ENCODE measurements at places on chromosomes 4 and X.

GRCh38 chrX:8731559-8732395, at the start of gene ANOS1:
Gene ANOS1, minus strand, starts transcription at chrX:8732137. Its CDS starts 101 bp downstream, at chrX:8732036.
- DNase-seq = peak; percentile 47

- DNase-seq = no peak
Observed at GRCh38 chr4:174365018-174365587, 81.4 kb downstream of the CEP44 start.

DNA sequence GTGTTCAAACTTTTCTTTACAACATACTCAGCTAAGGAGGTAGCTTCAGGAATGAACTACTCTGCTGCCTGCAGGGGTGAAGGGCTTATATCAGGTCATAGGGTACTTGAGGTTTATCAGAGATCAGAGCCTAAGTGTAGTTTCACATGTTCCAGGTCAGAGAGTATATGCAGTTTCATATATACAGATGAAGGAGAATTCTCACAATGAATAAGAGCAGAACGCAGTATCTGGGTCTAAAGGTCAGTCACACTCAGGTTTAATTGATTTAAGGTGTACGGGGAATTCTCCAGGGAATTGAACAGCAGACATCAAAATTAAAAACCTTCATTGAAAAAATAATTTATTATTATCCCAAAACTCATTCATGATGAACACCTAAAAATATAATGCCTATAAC, 700.6 kb downstream of the TECRL start:
- DNase-seq = no peak

DNA sequence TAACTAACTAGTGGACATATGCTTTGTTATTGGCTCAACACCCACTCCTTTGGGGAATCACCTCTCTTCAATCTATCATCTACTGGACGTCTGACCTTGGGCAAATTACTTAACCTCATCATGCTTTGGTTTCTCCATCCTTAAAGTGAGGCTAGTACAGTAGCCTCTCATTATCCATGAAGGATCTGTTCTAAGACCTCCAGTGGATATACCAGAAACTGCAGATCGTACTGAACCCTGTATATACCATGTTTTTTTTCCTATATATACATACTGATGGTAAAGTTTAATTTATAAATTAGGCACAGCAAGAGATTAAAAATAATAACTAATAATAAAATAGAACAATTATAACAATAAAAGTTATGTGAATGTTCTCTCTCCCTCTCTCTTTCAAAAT, 56.2 kb downstream of the HMGB3 start:
- no peak for DNase-seq

DNA sequence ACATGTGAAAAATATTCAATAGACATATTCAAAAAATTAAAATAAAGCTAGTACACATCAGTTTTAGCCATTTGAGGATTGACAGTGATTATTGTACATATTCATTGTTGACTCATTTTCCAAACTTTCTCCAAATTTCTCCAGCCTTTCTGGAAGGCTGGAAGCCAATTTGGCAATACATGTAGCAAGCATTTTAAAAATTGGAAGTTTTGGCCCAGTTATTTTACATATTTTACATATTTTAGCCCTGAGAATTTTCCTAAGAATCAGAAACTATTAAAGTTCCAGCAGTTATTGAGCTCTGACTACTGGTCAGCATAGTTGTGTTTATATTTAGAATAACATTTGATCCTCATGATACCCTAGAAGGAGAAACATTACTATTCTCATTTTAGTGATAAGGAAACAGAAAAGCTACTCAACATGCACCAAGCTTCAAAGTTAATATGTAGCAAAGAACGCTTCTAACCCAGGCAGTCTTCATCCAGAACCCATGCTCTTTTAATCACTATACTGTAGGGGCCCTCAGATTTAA, 3.2 kb downstream of the CABS1 start:
- DNase-seq = no peak

DNA sequence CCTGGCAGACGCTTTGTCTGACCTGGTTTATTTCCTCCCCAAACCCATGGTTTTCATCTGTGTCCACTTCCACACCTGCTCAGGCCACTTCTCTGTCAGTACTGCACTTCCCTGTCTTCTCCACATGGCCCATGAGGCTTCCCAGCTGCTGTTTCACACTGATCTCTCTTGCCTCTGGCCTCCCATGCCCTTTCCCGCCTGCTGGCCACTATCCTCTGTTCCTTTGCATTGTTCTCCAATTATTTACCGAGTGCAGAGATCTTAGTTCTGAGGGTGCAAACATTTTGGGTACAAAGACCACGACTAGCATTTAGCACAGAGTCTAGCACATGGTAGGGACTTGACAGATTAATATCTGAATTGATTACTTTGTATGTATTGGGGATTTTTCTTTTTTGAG, 174.8 kb upstream of the NPY2R start:
- no peak for DNase-seq

DNA sequence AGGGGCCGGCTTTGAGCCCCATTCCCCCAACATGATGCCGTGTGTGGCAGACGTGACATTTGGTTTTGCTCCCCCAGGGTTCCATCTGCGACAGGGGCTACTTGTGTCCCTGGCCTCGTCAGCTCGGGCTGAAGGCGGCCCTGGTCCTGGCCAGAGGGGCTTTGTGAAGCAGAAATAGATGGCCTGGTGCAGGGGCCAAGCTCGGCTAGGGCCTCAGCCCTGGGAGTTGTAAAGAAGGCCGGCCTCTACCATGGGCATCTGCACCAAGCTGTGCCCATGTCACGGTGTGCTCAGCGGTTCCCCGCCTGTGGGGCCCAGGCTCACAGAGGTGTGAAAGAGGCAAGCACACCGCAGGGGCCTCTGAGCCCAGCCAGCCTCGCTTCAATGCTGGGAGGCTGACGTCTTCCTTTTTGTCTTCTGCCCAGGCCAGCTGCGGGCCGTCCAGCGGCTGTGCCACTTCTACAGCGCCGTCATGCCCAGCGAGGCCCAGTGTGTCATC, 32.5 kb downstream of the SH3TC1 start:
- DNase-seq = no peak

DNA sequence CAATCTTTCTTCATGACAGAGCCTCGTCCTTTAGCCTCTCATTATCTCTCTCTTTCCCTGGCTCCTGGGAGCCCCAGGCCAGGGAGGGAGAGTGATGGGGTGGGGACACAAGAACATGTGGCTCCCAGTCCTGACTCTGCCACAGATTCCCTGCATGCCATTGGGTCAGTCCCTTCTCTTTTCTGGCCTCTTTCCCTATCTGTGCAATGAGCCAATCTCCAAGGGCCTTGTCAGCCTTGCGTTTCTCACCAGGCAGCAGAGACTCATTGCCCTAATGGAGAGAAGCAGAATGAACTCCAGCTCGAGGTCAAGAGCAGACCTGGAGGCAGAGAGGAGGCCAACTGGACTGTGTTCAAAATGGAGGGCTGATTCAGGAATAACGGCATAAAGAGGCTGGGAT, 38.4 kb upstream of the PJA1 start:
- no peak for DNase-seq

DNA sequence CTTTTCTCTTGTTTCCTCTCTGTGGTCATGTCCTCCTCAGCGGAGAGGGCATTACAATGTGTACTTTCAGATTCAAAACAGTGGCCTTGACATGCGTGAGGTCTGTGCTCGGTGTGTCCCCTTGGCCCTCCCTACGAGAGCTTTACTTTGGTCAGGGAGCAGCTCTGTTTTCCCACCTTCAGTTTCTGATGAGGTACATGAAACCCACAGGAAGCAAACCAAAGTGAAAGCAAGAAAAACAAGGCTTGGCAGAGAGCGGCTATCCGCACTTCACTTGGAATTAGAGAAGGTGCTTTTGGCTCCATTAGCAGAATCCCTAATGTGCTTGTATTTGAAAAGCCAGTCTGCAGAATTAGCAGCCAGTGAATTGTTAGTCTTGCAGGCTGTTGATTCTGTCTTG, 19.5 kb upstream of the BOD1L1 start:
- DNase-seq = no peak

- DNase-seq = no peak
Observed at GRCh38 chr4:15682242-15683142, 865 bp downstream of the FAM200B start.

DNA sequence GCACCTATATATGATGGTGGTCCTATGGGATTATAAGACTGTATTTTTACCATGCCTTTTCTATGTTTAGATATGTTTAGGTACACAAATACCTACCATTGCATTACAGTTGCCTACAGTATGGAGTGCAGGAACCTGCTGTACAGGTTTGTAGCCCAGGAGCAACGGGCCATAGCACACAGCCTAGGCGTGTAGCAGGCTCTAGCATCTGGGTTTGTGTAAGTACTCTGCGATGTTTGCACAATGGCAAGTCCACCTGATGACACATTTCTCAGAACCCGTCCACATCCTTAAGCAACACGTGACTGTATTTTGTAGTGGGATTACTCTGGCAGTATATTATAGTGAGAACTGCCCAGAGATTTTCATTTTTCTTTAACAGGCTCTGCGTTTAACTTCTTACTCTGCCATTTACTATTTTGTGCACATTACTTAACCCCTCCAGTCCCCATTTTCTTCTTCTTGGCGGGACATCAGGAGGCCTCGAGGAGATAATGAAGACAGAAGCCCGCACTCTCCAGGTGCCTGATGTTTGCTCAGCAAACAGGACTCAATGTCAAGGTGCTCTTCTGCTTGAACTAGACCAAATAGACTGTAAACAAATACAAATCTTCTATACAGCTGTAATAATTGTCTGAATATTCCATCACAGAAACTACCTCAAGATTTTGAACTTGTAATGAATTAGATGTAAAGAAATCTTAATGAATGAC, 102.0 kb upstream of the PDLIM3 start:
- DNase-seq = no peak

GRCh38 chr4:10662937-10663336, 21.6 kb downstream of the CLNK start:
- no peak for DNase-seq

- DNase-seq = no peak
Observed at GRCh38 chrX:1720836-1721235, 106.0 kb downstream of the ASMT start.

DNA sequence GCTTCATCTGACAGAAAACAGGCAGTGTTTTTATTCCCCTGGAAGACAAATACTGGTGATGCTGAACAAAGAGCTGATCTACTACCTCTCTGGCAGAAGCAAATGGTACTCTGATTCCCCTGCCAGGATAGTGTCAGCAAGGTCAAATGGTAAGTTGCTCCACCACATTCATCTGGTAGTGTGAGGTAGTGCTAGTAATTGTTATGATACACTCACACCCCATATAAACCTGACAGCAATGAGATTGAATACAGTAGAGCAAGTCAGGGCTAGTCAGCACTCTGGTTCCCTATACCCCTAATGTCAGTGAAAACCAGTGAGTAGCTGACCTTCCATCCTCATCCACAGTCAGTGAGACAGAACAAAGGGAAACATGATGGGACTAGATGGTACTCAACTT, 3.4 kb upstream of the SPIN4 start:
- no peak for DNase-seq

GRCh38 chr4:21555083-21555482, 393.5 kb downstream of the KCNIP4 start:
- no peak for DNase-seq

- no peak for DNase-seq
Observed at GRCh38 chr4:15912961-15913630, 25.4 kb downstream of the FGFBP1 start.

- no peak for DNase-seq
Observed at GRCh38 chr4:85942107-85942506, 417.7 kb downstream of the MAPK10 start.

- DNase-seq = no peak
Observed at GRCh38 chrX:25012793-25013631, 2.8 kb downstream of the ARX start.

DNA sequence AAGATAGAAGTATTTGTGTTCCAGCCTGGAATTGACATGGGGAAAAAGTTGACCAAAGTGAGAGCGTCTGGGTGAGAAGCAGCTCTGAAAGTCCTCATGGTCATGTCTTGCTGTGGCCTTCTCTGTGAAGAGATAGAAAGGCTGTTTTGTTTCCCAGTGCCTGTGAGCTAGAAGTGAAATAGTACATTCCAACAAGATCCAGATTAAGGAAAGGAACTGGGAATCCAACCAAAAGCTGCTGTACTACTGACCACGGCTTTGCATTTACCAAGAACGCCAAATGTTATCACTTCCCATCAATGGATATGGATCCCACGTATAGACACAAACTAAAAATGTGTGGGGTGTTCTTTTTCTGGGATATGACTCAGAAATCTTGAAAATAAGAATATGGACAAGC, 51.2 kb downstream of the TENM3 start:
- DNase-seq = no peak

DNA sequence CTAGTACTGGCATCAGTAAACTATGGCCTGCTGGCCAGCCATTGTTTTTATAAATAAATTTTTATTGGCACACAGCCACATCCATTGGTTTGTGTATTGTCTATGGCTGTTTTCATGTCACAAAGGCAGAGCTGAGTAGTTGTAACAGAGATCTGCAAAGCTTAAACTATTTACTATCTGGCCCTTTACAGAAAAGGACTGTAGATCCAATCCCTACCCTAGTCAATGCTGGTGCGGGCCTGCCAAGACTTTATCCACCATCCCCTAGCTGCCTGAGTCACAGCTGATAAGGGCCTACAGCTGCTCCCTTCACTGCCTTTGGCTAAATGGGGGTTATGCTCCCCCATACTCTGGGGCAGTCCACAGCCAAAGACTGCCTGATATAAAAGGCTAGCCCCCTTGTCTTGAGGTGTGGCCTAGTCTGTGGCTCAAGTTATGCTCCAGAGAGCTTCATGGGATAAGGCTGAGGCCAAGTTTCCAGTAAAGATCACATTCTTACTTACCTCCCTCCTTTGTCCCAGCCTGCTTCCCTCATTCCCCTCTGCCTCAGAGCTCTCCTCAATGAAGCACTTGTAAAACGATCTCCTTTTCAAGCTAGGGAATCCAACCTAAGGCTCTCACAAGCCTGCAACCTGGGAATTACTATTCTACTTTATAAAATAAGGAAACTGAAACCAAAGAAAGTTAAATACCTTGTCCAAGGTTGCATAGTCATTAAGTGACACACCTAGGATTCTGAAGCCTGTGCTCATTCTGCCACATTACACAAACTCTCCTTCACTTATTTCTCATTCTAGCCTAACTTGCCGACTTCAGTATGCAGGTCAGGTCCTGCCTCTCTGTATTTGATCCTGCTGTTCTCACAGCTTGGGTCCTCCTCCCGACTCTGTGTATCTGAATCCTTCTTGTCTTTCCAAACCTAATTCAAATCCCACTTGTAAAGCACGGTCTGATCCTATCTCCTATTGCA, 20.7 kb downstream of the ACE2 start:
- no peak for DNase-seq

DNA sequence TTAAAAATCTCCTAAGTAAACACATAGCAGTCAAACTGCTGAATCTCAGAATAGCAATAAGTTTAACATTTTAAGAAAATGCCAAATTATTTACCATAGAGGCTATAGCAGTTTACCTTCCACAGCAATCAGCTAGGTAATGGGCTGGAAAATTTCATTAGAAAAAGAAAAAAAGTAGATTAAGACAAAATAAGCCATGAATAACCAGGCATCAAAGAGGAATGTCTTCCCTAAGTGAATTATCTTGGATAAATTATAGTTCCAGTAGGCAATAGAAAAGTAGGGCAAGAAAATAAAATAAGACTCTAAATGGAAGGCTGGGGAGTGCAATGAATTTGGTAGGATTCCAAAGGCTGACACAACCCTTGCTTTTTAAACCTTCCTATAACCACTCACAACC, 722.8 kb downstream of the TRAM1L1 start:
- DNase-seq = no peak

All from head of caudate nucleus (tissue), 42 donors.